ENCODE measurements at places on chromosomes 3 and 15. TPM values are rescaled to one million over a fixed set of nuclear protein-coding genes. Genes with fewer than 3 reads are reported as not detected.

NR1I2 gene
- not detected for total RNA-seq

MEX3B gene
- 1.9 TPM for total RNA-seq

- H3K36me3 ChIP-seq = no peaks in the 10 kb centered on the region
- DNase-seq = no peak
- no peaks in the 10 kb centered on the region for H3K4me1 ChIP-seq
- no peak overlapping the region for H3K27ac ChIP-seq
Observed at GRCh38 chr3:117756563-117756962, 1047.0 kb downstream of the TUSC7 start.

DNA sequence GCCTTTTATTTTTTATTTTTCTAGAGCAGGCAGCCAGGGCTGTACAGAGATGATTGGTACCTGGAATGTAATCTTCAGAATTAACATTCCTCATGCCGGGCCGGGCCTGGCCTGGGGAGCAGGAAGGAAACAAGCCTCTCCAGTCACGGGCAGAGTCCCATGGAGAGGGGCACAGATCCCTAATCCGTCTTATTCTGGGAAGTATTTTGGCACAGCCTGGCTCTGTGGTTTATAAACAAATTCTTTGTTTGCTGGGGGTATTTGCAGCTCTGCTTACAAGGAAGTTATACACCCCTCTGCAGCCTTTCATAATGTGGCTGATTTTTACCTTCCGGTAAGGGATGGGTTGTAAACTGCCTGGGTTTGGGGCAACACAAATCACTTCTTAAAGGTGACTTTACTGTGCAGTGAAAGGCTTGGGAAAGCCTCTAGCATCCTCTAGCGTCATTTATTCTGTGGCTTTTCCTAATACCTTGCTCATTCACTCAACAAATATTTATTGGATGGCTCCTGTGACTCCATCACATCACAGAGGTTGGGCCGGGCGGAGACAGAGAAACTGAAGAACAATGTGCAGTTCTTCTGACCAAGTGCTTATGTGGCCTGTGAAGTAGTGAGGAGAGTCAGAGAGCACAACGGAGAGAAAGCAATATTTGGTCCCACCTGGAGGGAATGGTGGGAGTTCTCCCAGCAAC, 2.7 kb downstream of the SLC6A20 start:
- H3K27ac ChIP-seq = no peak overlapping the region
- H3K36me3 ChIP-seq = no peaks in the 10 kb centered on the region
- H3K4me3 ChIP-seq = no peak overlapping the region
- H3K27me3 ChIP-seq = peaks cover 9% of the 10 kb centered on the region

All from right atrium auricular region (tissue), 2 donors.